ENCODE measurements at places on chromosomes 6 and 20.

GRCh38 chr6:12458558-12458957, 168.4 kb downstream of the EDN1 start:
- no peak for DNase-seq

GRCh38 chr6:138264372-138264880, 46.1 kb upstream of the PBOV1 start:
- no peak for DNase-seq

DNA sequence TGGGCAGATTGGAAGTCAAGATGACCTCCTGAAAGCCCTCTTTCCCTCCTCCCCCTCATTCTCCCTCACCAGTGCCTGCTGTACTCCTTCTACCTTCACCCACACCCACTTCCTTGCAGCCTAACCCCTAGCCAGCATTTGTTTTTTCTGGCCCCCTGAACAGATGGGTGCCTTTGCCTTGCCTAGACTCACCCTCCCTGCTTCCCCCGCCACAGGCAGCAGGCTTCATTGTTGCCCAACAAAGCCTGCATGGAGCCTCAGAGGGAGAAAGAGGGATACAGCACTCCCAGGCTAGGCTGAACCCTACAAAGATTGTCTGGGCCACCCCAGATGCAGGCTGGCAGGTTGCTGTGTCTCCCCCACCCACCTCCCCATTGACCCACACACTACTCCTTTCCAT, 2.7 kb downstream of the MOCS1 start:
- no peak for DNase-seq

GRCh38 chr20:25549843-25550477, 35.4 kb downstream of the NINL start:
- no peak for DNase-seq

DNA sequence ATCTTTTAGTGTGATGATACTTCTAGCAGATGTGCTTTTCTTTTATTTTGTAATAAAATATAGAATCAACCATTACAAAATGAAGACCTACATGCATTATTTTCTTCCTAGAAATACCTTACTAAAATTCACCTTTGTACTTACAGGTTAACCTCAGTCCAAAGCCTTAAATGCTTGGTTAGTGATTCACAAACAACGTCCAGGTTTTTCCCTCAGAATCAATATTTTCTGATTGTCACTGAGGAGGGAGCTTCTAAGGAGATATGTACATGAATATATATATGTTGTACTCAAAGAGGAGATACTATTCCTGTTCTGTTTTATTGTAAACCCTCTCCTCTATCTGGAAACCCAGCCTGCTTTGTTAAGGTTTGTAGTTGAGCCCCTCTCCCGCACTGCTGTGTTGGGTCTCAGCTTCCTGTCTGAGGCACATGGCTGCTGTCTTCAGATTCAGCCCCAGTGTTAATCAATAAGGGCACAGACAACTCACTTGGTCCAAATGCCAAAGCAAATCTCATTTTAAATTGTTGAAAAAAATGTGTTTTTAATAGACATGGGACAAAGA, 33.9 kb upstream of the HS3ST5 start:
- no peak for DNase-seq

GRCh38 chr20:13220194-13220903, 725 bp upstream of the ISM1 start:
- no peak for DNase-seq

- no peak for DNase-seq
Measured at GRCh38 chr6:66896415-66896814, 1189.4 kb upstream of the EYS start.

GRCh38 chr20:50146214-50146613, 7.3 kb downstream of the PEDS1 start:
- no peak for DNase-seq

DNA sequence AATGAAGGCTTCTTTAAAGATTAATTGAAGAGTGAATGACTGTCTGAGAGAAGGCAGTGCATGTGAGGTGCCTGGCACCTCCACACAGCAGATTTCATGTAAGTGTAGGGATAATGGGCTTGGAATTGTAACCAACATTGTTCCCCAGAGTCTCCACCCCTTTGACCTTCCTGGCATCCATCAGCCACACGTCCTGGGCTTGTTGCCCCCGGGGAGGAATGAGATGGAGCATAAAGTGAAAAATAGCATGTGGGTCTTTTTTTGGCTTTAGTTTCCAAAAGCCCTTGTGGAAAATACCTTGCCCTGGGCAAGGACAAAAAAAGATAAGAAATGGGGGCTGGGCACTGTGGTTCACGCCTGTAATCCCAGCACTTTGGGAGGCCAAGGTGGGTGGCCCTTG, 242.2 kb upstream of the ECI2 start:
- DNase-seq = no peak

- no peak for DNase-seq
Measured at GRCh38 chr6:139473231-139473701, 98.8 kb upstream of the CITED2 start.

DNA sequence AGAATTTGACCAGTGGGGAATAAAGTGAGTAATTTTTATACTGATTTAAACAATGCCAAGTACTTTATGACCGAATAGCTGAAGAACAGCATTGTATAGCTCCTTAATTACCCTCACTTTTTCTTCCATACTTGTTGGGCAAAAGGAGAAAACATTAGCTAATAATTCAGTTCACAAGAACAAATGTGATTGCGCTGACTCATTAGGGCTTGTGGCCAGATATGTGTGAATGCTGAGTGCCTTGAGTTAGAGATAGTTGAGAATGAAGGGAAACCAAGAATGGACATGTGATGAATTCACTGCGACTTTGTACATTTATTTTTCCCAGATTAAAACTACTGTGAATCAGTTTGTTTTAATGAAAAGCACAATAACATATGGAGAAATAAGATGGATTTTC, 669.4 kb downstream of the TFAP2A start:
- no peak for DNase-seq

DNA sequence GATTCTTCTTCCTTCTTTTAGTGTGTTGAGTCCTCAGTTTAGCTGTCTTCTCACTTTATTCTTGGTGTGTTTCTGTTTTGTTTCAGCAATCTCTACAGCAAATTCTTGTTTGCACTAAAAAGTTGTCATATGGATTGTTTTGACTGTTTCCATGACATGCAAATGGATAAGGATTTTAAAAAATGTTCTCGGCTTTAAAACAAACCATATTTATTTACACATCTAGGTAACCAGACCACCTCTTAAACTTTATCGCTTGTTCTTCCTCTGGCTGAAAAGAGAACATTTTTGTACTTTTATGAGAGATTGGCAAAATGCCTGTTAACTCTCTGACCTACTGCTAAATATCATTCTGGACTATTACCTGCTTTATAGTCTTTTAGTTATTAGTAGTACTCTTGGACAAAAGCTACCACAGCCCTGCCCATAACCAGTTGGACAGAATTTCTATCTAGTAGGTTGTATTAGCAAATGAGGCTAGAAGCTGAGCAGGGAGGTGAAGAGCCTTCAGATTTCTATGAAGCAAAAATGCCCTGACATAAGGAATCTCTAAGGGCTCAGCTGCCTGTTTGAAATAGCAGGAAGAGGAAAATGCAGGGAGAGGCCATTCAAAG, 268.3 kb downstream of the CD109 start:
- no peak for DNase-seq

- DNase-seq = peak; percentile 44
Measured at GRCh38 chr6:43455531-43456428, at the start of gene DLK2. DLK2 (minus strand) TSS chr6:43455548; CDS start chr6:43454825, 723 bp downstream.

DNA sequence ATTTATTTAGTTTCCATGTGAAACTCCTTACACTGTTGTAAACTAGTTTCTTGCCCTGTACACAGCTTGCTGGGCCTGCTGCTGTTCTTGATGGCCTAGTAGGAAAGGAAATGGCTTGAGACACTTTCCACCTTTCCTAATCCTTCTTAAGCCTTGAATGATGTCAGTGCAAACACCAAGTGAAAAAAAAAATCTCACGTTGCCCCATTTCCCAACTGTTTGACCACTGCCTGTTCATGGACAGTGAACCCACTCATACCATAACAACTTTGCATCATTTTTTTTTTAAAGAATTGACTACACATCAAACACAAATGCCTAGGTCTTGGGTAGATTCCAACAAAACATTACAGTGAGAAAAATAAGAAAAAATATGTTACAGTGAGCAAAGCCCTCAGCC, 653.6 kb upstream of the FLRT3 start:
- no peak for DNase-seq

- no peak for DNase-seq
Measured at GRCh38 chr20:63745424-63745805, 5.8 kb downstream of the SLC2A4RG start.

DNA sequence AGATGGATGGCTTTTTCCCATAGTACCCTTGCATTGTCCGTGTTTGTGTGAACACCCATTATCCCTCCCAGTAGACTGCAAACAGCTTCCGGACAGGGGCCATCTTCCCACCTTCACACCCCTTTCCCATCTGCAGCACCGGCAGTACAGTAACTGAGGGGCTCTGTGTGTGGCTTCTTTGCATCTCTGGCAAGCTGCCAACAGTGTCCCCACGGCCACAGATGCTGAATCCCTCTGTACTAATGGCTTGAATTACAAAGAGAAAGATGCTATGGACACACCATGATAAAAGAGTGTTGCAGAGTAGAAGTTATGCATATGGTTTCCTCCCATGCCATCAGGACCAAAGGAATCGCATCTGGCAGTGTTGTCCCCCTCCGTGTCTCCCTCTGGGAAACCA, 101.1 kb upstream of the CDYL start:
- DNase-seq = no peak

DNA sequence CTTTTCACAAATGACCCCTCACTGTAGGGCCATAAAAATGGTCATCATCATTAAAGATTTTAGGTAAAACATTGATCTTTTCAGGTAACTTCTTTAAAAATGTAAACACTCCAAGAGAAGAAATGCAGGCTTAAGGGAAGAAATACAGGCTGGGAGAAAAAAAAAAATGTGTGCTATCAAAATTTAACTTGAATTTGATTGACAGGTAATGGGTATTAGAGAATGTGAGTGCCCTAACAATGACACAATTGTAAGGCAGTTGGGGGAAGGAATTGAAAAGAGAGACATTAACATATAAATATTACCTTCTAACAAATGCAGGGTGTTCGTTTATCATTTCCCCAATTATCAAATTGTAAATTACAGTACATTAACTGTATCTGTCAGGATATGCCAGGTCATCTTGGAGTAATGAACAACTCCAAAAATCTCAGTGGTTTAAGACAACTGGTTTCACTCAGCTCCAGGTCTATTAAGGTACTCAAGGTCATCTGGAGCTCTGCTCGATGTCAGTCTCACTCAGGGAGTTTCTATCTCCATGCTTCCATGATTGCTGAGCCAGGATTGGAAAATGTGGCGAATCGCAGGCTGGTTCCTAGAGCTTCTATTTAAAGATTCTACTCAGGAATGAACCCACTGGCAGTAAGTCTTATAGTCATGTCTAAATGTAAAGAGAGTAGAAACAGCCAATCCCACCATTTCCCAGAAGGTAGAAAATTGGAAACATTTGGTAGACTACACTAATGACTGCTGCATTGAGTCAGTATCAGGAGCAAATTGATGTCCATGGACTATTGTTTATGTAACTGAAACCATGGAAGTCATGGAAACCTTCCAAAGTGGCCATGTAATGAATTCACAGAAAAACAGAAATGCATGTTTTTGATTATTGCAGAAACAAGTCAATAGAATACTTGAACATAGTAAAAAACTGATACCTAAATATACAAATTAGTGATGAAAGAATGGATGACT, 55.6 kb downstream of the FRK start:
- no peak for DNase-seq

DNA sequence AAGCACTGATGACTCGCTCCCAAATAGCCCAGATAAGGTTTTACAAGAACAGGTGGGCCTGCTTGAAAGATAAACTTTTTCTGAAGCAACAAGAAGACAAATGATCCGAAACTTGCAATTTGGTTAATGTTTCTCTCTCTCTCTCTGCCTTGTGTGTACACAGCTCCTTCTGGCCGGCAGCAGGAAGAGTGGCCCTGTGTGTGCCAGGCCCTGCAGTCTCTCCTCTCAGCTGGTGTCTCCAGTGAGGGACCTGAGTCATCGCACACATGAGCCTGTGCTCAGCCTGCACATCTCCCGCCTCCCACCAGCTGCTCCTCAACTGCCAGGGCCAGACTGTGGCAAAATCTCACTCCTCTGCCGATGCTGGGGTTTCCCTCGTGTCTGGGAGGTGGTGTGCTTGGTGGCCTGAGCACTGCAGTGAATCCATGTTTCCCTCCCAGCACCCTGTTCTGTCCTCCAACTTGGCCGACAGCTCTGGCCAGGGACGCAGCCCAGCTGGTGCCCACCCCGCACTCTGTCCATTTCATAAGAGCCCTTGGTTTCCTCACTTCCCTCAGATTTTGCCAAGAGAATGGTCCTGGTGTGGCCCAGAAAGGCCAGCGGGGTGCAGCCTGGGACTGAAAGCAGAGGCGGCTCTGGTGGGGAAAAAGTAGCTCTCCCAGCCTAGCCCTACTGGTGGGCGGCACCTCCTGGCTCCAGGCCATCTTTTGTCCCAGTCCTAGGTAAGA, 49.4 kb downstream of the ERMARD start:
- peak; percentile 3 for DNase-seq

- DNase-seq = no peak
Measured at GRCh38 chr6:137637121-137637520, 142.9 kb upstream of the OLIG3 start.

- no peak for DNase-seq
Measured at GRCh38 chr6:45956663-45957062, 59.0 kb downstream of the CLIC5 start.

DNA sequence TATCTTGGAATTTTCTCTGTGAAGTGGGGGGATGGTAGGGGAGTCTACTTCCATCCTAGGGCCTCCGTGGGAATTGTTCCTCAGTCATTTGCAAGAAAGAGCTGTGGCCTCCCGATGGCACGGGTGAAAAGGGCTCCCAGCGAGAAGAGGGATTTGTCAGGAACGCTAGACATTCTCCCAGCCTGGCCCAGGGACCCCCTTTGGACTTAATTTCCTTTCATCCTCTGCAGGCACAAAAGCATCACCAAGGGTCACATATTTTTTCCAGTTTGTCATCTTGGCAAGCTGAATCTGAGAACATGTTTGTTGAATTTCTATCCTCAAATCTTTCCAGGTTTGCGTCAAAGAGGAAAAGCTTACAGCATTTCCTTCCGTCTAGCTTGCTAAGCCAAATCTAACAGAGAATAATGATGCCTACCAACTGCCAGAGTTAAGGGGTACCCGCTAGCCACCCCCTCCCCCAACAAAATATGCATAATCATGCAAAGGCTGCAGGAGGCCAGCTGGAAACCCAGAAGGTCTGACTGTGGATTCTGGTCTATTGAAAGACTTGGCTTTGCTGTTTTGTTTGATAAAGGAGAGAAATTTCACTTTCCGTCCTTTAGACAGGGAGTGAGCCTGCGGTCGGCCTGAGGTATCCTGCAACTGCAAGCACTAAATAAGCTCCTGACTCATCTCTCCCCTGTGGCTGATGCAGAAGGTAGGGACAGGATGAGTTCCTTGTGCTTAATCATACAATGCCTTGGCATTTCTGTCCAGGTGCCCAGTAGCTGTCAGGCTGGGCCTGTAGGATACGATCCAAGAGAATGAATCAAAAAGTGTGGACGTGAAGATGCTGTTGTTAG, 23.1 kb downstream of the PSMG4 start:
- no peak for DNase-seq

GRCh38 chr6:83914953-83915352, 55.5 kb downstream of the CYB5R4 start:
- DNase-seq = no peak

Data from activated CD4-positive, alpha-beta memory T cell treated with anti-CD3 and anti-CD28 coated beads, Interleukin-2, amount 10 ng/mL, durations not matched to agents 7 days and 5 days (primary cell).